SK-N-MC (cell line): ENCODE measurements at places on chromosomes 6 and 20.

GRCh38 chr6:154478701-154479060 is 31.8 kb downstream of the CNKSR3 start:
- DNase-seq, result no peak

DNA sequence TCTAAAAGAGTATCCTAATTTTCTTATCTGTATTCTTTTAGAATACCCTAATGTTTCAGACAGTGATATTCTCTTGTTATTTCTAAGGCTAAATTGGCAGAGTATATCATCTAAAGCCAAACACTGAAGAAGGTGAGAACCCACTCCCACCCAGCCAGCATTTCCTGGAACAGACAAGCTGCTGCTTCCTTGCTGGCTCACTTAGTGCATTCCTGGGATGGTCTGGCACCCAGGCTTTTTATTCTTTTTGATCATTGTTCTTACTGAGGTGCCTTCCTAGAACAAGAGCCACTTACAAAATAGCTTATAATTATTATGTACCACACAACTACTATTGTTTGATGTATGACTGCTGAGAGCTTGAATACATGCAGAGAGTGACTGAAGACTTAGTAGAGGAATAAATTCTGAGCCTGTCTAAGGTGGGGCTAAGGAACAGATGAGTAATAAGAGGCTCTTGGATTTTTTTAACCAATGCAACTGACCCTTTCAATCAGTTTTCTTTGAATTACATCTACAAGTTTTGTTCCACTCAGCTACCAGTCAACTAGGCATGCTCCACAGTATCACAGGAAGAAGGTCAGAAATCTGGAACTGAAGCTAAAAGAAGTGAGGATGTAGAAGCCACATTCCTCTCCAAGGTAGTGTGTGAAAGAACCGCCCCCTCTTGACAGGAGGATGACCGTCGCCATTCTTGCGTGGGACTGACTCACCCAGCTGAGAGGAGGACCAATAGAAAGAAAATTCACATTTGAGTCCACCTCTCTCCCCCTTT is 30.1 kb downstream of the PRPH2 start:
- no peak for DNase-seq

DNA sequence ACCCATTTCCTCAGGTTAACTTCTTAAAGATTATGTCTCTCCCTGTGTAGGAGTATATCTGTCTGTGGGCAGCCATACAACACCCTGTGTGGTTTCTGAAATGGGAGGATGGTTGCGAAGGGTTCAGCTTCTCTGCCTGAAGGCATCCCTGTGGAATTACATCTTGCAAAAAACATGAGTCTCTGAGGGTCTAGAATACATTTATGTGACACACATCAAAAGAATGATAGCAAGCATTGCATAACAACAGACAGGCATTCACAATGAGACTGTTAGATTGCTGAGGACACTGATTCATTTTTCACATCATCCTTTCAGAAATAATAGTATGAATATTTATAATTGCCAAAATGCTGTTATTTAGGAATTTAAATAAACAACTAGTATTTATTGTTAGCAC is 670.9 kb downstream of the HTR1B start:
- no peak for DNase-seq

DNA sequence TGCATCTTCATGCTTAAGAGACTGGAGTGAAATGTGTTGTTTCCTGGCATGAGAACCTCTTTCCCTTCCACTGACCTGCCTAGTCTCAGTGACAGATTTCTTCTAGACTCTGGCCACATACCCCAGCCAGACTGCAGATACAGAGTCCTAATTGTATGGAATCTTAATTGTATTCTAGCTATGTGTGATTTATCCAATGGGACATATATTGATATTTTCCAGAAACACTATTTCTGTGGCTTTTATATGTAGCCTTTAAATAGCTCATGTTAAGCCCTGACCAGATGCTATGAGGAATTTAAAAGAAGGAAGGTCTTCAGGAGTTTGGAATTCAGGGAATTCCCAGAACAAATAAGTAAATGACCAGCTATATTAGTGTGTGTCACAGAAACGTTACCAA is 99.0 kb downstream of the FIG4 start:
- no peak for DNase-seq

- DNase-seq, result no peak
These were observed 5.9 kb upstream of the BCAS1 start for GRCh38 chr20:54076259-54076658.
